Stimulated activated CD4-positive, alpha-beta T cell treated with anti-CD3 and anti-CD28 coated beads, Interleukin-4, amount 100 ng/mL, for 48 hours (primary cell): ENCODE measurements at places on chromosomes 4 and X.

GRCh38 chrX:78944351-78944750 lies 840 bp upstream of the P2RY10 start:
- no peak for DNase-seq

DNA sequence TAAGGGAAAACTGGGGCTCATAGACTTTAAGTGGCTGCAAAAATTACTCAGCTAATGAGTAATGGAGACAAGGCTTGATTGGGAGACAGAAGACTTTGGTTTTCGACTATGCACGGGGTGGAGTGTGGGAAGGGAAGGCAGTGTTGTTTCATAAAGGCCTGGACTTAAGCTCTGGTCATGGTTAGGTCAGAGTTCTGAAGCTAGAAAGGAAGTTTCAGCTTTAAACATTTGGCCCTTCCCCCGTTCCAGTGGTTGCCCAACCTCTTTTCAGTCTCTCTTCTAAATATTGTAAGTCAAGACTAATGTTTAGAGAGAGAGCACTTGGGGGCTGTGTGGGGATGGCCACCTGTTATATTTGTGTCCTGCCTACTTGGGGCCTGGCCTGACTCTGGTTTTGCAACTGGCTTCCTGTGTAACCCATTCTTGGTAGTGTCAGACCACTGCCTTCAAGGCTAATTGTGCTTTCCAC lies 21.0 kb downstream of the MSN start:
- DNase-seq: no peak

- DNase-seq: no peak
These were observed 12.2 kb downstream of the OSTC start for GRCh38 chr4:108662629-108663028.

GRCh38 chr4:125529071-125529470 lies 214.3 kb downstream of the FAT4 start:
- DNase-seq: no peak

GRCh38 chr4:8273450-8273849 lies 3.9 kb downstream of the HTRA3 start:
- no peak for DNase-seq

DNA sequence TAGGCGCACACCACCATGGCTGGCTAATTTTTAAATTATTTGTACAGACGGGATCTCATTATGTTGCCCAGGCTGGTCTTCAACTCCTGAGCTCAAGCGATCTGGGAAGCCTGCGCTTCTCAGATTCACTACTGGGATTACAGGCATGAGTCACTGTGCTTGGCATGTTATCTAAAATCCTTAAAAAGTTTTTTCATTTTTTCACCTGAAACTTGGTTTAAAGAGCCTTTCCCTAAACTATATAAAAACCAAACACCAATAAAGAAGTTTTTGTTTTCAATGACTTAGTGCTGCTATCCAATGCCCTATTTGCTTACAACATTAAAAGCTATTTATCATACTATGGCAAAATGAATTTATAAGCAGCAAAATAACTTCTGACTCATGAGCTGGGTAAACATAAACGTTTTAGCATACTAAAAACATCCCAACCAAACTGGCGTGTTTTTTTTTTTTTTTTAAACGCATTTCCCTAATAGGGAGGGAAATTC lies 127.8 kb downstream of the UBE2K start:
- no peak for DNase-seq

DNA sequence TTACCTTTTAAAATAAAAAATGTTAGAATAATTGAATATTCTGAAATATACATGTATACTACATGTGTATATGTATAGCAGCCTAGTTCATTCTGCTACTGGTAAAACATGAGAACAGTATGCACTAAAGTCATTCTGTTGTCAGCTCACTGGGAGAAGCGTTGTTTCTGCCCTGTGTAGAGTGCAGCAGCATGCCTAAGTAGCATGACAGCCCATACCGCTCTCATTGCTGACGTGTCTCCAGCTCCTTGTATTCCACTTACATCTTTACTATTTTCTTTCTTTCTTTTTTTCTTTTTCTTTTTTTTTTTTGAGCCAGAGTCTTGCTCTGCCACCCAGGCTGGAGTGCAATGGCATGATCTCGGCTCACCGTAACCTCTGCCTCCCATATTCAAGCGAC lies 90.7 kb downstream of the KLHL8 start:
- no peak for DNase-seq

- no peak for DNase-seq
These were observed 53.9 kb downstream of the BCOR start for GRCh38 chrX:40043895-40044294.

DNA sequence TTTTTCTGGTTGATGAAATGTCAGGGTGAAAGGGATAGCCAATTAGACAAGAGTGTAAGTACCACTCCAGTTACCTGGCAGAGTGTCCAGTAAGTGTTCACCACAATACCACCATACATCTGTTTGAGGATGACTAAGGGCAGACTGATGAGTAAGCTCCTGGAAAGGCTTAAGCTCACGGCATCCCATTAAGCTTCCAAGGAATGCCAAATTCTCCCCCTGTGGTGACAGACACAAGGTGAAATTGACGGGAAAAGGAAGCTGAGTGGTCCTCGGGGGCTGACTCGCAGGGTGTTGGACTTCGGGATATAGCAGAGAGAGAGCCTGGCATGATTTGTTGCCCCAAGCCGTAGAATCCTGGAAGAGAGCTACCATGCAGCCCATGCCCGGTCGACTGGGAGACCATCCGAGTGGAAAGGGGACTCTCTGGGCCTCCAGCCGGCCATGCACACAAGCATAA lies 7.6 kb upstream of the BST1 start:
- DNase-seq: no peak

DNA sequence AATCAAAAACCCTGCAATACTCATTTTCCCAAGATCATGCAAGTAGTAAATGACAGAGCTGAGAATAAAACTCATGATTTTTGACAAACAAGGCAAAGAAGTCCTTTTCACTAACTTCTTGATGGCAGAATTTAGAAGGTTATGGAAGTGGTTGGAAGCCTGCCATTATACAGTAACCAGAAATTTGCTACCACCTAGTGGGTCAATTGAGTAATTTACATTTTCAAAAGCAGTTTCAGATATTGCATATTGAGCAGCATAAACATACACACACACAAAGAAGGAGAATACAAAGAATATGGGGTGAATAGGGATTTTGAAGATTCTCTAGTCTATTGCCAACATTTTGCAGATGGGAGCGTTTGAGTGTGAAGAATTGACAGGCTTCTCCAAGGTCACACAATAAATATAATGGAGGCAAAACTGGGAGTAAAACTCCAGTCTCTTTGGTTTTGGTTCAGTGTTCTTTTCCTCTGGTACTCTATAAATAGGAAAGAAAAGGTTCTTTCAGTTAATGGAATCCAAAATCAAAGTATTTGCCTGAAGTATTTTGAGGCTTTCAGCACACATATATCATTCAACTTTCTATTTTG lies 70.2 kb downstream of the GC start:
- DNase-seq: no peak

DNA sequence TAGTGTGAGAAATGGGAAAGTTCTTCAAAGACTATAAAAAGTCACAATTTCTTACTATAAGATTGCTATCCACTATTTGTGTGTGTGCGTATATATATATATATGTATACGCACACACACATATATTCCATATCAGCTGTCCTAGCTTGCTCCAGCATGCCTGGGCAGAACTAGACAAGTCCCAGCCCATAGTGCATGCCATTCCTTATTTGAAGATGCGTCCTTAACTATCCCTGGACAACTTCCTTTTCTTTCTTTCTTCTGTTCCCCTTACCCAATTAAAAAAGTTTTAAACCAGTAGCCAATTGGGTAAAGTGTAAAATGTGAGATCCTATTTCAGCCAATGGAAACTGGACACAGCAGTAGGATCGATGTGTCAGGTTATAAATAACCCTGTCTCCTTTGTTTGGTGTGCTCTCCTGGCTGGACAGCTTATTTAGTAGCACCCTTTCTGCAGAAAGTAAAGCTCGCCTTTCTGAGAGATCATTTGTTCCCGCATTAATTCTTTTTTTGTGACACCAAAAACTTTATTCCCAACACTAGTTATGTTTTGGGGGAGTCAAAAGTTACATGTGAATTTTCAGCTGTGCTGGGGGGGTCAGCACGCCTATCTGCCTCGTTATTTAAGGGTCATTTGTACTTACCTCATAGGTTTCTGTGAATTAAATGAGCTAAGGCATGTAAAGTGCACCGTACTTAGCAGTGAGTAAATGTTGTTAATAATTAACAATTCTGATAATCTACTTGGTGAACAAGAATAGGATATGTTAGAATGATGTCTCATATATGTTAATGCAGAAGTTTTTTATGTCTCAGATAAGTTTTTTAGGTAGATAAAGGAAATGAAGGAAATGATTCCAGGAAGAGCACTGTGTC lies 40.9 kb downstream of the KDM6A start:
- no peak for DNase-seq

DNA sequence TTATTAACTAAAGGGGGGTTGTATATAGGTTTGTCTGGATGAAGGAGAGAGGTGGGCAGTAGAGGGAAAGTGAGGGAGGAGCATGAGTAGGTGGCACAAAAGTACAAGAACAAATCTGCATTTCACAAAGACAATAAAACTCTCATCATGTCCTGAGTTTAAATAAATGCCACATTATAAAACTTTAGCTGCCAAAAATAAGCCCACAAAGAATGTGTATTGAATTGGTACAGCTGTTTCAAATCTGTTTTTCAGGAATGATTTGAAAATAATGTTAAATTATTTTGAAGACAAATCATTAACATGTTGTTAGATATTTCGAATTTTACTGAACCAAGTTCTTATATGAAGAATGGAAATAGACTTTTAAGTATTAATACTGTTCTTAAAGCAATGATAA lies 5.8 kb downstream of the CNKSR2 start:
- DNase-seq: no peak

DNA sequence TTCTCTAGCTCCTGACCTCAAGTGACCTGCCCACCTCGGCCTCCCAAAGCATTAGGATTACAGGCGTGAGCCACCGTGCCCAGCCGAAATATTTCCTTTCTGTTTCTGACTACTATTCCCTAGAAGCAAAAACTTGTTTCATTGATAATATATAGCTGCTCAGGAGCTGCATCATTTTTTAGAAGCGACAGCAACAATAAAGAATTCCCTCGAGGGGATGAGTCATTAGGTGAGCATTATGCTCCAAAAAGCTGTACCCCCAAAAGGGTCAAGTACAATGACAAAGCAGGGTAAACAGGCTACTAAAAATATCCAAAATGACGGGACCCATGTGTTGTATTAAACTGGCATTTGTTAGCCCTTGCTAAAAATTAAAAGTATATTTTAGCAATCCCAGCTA lies 67.0 kb downstream of the RBM47 start:
- DNase-seq: no peak

GRCh38 chrX:148223361-148223760 lies 242.2 kb downstream of the FMR1NB start:
- DNase-seq: no peak
